ENCODE measurements at places on chromosomes 5 and 9.

DNA sequence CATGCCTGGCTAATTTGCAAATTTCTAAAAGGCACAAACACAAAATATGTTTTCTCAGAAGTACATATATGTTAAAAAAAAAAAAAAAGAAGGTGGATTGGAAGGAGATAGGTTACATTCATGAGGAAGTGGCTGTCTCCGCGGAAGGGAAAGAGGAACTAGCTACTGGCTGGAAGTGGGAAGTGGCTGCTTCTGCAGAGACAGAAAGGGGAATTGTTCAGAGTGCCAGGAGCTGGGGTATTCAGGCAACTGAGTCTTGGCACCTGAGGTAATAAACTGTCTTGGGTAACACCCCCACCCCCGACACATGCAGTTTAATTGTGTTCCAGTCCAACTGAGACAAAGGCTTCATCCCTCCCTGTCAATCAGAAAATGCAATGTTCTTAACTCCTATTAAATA is 45.6 kb downstream of the S1PR3 start:
- no peak for DNase-seq

DNA sequence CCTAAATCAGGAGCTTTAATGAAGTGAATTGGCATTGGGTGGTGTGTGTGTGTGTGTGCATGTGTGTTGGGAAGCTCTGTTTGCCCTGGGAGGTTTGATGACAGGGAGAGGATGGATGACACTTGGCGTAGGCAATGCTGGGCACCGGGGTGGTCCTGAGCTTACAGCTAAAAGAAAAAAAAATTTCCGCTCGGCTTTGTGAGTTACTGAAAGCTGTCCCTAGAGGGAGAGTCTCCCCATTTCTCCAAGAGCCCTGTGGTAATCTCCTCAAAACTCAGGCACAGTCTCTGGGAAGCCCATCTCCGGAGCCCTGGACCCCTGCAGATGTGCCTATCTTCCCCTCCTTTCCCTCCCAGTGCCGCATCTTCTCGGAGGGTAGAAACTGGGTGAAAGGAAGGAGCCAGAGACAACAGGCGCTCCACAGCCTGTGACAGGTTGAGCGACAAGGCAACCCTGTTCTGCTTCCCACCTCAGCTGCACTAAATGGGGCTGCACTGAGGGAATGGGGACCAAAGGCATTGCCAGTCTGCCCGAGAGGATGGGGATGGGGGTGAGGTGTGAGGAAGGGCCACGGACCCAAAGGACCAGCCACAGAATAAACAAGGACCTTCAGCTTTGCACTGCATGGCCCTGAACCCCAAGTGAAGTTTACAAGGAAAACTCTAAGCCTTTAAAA is 35.8 kb upstream of the TIFAB start:
- no peak for DNase-seq

GRCh38 chr5:21776466-21776865 is 1076.7 kb downstream of the CDH12 start:
- DNase-seq: no peak

- DNase-seq: no peak
These were observed 69.6 kb downstream of the DAB2IP start for GRCh38 chr9:121721058-121721350.

- no peak for DNase-seq
These were observed 475.7 kb upstream of the TNC start for GRCh38 chr9:115593587-115594091.

- DNase-seq: no peak
These were observed 18.5 kb downstream of the MRPL36 start for GRCh38 chr5:1781107-1781506.

DNA sequence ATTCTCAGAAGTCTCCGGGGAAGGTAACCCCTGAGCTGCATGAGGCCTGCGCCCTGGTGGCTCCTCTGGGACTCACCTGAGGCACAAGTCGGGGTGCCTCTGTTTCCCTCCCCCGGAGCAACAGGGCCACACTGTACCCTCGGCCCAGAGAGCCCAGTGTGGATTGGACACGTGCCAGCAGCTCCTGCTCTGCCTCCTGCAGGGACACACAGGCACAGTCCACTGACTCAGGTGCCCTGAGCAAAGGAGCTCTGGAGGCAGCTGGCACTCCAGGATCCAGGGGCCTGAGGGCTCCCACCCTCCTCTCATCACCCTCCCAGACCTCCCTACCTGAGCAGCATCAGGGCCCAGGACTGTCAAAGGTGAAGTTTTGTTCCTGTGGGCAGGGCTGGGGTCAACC is 29.5 kb downstream of the SLC35A4 start:
- no peak for DNase-seq

DNA sequence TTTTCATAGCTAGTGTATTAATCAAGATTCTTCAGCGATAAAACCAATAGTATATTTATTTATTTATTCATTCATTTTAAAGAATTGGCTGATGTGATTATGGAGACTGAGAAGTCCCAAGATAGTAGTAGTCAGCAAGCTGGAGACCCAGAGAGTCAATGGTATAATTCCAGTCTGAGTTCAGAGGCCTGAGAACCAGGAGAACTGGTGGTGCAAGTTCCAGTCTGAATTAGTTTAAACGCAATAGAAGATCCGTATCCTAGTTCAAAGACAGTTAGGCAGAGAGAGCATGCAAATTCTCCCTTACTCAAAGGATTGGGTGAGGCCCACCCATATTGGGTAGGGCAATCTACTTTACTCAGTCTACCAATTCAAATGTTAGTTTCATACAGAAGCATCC is 364.2 kb upstream of the RPS23 start:
- DNase-seq: no peak
